C1 segment of cervical spinal cord (tissue), 14 donors: ENCODE measurements at places on chromosomes 3 and 15.

- DNase-seq: no peak
Measured at GRCh38 chr3:62605413-62606068, 232.2 kb upstream of the FEZF2 start.

GRCh38 chr15:55823191-55823670 is 80.3 kb upstream of the PRTG start:
- DNase-seq: no peak

DNA sequence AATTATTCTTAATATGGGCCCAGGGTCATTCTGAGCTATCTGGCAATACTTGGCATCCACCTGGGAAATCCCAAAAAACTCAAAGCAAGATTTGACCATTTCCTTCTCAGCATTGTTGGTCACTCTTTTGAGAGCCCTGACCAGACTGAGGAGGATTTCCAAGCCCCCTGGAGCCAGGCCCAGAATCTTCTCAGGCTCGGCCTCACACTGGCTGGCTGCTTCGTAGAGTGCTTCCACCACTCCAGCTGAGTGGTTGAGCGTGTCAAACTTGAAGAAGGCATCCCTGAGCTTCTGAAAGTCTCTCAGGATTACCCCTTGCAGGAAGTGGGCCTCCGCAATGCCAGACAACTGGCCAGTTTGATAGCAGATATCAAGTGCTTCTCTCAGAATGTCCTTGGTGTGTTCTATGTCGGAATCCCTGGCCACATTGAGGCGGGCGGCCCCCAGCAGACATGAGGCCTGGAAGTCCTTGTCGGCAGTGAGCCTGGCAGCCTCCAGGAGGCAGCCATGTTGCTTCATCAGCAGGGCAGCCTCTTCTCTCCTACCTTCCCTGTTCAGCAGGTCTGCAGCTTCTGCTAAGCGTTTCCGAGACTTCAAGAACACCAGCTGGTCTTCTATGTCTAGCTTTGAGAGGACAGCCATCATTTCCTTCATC is 68.9 kb upstream of the DCLK3 start:
- no peak for DNase-seq

- no peak for DNase-seq
Measured at GRCh38 chr15:89308236-89308635, 26.4 kb downstream of the POLG start.

- no peak for DNase-seq
Measured at GRCh38 chr3:169112153-169112892, 551.2 kb downstream of the MECOM start.

GRCh38 chr3:73719413-73719851 is 94.7 kb upstream of the PDZRN3 start:
- no peak for DNase-seq

- DNase-seq: no peak
Measured at GRCh38 chr15:78034495-78035191, 42.9 kb downstream of the TBC1D2B start.

GRCh38 chr3:178156301-178156700 is 379.9 kb upstream of the KCNMB2 start:
- DNase-seq: no peak
